ENCODE measurements at places on chromosomes 3 and 15.

DNA sequence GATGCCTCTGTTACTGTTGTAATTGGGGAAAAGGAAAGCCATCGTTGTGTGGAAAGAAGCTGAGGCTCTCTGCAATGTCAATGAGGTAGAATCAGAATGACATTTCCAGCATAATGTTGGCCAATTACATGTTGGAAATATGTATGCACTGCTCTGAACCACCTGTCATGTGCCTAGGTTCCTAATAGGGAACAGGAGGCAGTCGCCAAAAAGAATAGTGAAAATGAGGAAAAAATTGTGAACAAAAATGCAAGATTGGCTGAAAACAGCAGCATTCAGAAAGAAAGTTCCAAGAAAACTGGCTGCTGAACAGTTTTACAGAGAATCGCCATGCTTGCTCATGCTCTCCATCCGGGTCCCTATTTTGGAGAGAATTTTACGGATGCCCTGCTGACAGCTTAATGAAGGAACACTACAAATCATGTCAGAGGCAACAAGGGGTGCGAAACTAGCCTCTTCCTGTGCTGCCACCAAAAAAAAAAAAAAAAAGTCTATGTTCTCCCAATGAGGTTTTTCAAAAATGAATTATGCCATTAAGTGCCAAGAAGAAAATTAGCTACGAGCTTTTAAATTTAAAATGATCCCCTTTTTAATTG, 305.9 kb upstream of the ARRDC4 start:
- no peak for DNase-seq

- no peak for DNase-seq
Observed at GRCh38 chr3:4375911-4376310, 72.7 kb downstream of the SETMAR start.

GRCh38 chr3:127457094-127457475, 133.4 kb downstream of the TPRA1 start:
- DNase-seq, result no peak

DNA sequence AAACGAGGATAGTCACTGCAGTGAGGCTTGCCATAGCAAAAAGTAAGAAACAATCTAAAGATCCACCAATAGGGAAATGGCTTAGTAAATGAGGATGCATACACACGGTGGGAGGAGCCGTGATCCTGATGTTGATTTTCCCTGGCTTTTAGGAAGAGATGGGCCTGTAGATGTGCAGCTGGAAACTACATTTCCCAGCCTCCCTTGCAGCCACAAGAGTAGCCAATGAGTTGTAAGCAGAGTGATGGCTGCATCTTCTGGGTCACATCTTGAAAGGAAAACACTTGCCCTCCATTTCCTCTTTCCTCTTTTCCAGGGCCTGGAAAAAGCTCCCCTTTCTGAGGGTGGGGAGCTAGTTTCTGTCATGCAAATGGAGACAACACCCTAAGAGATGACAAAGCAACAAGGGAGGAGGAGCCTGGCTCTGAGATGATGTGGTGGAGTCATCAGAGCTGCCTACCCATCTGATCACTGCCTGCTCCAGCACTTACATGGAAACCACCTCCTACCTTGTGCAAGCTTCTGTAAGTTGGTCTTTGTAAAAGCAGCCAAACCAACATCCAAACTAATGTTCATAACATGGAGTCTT, 139.1 kb downstream of the TLE3 start:
- DNase-seq, result no peak

DNA sequence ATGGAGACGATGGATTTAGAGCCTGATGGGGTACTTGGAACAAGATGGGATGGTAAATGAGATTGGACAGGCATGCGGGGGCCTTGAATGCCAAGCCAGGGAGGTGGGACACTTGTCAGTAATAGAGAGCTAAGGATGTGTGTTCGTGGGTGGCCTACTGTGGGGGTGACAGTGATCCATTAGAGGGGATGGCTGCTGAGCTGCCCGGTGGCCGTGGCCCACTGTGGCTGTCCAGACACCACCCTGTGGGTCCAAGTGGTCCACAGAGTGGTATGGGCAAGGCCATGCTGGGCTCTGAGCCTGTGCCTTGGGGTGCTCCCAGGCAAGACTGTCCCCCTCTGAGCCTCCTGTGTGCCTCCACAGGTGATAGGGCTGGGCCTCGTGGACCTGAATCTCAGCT, 17.5 kb downstream of the CAND2 start:
- DNase-seq, result no peak

DNA sequence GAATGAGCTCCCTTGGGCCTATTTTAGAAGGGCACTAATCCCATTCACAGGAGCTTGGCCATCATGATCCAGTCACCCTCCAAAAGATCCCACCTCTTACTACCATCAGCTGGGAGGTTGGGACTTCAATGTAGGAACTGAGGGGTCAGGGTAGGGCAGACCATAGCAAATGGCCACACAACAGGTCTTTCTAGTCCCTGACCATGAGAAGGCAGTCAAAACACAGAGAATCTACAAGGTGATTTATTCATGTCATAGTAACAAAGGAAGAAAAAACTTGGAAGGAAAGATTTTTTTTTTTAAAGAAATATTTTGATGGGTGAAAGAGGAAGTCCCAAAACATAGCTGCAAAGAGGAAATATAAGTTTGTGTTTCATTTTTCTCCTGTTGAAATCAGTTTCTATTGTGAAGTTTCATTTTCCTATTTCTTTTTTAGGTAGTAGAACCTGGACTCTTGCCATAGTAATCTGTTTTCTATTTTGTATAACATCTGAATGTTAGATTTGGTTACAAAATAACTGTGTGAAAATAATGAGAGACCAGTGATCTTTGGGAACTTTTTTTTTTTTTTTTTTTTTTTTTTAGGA, 23.5 kb upstream of the TNFSF10 start:
- no peak for DNase-seq

GRCh38 chr3:129224984-129225393, 24.4 kb upstream of the COPG1 start:
- DNase-seq, result no peak

- no peak for DNase-seq
Observed at GRCh38 chr3:132064114-132064513, 29.3 kb upstream of the CPNE4 start.

DNA sequence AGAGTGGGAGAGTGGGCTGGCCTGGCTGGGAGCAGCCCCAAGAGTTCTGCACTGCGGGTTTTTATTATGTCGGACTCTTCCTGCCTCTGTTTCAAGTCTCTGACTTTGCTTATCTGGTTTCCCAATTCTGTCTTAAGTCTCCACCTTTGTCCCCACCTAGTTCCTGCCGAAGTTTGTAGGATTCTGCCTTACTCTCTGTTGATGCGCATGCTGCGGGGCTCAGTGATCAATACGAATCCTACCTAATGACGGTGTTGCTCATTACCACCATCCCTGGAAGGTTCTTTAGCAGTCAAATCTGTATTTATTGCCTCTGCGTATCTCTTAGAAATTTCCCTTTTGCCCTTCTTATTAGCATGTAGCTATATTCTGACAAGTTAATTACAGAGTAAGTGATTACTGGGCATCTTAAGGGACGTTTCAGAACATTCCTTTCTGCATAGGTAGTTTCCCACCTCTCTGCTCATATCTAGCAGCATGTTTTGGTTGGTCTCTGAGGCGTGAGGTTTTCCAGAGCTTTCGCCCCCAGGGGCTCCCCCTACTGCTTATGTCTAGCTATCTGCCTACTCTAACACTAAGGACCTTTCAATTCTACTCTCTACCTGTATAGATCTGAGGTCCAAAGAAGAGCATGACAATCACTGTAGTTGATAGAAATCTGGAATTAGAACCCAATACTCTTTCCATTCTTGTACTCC, 236.0 kb upstream of the EIF1B start:
- DNase-seq, result no peak

DNA sequence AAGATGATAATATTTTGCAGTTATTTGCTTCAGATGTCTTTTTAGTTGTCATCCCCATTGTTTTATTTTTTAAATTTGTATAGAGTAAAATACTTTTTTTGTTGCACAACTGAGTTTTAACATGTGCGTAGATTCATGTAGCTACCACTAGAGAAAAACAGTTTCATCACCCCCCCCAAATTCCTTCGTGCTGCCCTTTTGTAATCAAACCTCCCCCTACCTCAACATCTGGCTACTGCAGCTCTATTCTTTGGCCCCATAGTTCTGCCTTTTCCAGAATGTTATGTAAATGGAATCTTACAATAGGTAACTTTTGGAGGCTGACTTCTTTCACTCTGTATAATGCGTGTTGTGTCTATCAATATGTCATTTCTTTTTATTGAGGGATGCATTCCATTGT, 232.0 kb upstream of the RASGRP1 start:
- no peak for DNase-seq

DNA sequence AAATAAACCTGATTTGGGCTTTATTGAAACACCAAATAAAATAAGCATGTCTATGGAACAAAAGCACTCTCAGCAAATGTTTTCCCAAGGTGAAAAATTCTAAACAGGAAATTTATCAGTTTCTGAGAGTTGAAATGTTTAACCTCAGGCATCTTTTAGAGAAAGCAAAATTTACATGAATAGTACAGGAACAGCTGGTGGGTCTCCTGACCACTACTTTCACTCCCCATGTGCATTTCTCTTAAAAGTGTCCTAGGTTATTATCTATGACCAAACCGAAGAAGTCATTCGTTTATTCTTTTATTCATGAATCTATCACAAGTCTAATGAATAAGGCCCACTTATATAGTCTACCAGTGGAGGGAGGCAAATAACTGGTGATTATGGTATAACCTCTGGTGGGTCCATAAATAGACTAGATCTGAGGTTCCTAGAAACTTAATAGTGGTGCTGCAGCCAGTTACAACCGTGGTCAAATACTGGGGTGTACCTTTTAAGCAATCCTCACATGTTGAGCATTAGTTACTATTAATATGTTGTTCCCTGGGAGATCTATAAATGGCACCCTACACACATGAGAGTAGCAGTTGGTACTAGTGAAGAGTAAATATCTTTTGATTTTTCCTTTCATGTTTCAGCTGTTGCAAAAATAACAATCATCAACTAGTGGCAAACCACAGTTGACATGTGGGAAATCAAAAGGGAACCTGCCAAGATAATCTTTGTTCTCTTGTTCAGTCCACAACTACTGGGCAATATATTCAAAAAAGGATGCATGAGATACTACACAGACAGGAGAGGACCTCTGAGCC, 169.3 kb upstream of the STAC start:
- no peak for DNase-seq

DNA sequence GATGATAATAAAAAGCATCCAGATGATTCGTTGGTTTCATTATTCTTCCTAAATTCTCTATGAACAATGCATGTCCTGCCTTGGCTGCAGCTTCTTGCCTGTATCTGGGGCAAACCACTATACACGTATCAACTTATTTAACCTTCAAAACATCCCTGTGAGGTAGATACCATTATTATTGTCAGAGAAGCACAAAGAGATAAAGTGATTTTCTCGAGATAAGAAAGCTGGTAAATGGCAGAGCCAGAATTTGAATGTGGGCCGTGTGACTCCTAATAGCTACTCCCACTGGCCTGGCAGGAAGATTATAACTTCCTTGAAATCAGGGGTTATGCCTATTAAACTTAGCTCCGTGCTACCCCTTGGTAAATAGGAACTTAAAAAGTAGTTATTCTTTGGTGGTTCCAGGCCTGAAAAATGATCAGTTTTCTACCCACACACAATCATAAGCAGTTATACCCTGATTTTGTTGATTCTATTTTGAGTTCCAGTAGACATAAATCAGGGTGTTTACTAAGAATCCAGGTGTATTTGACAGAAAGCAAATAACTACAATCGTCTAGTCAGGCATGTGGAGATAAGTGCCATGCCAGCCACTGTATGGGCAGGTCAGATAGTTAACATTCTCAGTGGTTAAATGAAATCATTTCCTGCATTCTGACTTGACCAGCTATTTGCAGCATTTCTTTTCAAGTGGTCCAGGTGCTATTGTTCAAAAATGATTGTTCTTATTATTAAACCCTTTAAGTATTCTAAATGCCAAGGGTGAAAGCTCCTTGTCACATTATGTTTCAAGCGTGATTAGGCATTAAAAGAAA, 99.2 kb upstream of the LRRN1 start:
- no peak for DNase-seq

DNA sequence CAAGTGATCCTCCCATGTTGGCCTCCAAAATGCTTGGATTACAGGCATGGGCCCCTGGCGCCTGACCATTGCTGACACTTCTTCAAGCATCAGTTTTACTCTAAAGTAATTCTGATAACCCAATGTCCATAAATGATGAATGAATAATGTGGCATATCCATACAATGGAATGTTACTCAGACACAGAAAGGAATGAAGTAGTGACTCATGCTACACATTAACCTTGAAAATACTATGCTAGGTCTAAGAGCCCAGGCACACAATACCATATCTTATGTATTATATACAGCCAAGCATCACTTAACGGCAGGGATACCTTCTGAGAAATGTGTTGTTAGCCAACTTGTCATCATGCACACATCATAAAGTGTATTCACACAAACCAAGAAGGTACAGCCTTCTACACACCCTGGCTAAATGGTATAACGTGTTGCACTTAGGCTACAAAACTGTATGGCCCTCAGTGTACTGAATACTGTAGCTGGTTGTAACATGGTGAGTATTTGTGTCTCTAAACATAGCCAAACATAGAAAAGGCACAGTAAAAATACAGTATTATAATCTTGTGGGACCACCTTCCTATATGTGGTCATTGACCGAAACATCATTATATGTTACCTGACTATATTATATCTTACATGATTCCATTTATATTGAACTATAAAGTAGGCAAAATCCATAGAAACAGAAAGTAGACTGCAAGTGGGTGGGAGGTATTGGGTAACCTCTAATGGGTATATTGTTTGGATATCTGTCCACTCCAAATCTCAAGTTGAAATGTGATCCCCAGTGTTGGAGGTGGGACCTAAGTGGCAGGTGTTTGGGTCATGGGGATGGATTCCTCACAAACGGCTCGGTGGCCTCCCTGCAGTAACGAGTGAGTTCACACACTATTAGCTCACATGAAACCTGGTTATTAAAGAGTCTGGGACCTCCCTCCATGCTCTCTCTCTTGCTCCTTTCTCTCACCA, 31.4 kb downstream of the MKRN2 start:
- DNase-seq, result no peak

GRCh38 chr3:189773056-189773455, 141.9 kb downstream of the TP63 start:
- DNase-seq, result no peak

GRCh38 chr3:179292450-179292849, 30.4 kb upstream of the ZNF639 start:
- DNase-seq, result no peak

DNA sequence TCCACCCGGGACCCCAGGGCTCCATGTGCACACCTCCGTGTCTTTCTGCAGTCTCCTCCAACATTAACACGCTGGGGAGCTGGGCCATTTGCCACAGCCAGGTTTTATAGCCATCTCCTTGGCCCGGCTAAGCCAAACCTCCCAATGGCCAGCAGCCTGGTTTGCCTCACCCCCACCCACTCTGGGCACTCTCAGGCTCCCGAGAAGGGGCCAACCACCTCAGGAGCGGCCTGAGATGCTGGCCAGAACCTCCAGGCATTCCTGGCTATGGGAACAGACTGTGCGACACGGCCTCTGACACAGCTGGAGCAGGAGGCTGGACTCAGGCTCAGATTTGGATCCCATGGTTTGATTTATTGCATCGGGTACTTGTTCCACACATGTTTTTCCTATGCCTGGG, 289.7 kb downstream of the RPLP1 start:
- no peak for DNase-seq

All from activated T-cell treated with anti-CD3 and anti-CD28 coated beads for 4 hours (primary cell).